ENCODE measurements at places on chromosomes 16 and 17.

DNA sequence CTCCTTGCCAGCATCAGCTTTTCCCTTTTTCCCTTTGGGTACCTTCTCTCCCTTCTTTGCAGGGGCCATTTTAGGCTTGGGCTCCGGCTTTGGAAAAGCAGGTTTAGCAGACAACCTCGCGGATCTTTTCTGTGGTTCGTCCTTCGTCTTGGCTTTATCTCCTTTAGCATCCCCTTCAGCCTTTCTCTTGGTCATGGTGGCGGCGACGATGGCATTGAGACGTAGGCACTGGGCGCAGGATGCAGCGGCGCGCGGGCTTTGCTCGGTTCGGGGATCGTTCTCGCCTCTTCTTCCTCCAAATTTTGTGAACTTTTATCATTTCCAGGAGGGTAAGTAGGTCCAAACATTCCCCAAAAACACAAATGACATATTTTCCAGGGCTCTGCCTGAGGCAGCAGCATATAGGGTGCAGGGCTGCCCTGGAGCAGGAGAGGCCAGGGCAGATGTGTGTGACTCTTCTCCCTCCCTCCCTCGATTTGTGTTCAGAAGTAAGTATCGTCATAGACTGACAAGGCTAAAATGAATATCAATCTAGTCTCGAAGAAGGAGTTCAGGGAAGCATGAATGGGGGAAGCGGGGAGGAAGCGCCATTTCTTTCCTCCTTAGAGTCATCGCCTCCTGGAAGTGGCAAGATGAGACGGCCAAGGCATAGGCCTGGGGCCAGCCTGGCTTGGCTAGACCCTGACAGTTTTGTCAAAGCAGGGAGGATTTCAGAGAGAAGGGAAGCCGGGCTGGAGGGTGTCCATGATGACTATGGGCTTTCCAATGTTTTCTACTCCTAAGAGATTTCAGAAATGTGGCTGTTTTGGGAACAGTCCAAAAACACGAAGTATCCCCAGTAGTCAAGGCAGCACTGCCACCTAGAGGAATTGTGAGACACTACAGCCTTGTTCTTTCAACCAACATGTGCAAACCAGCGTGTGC, 13.2 kb downstream of the CHCT1 start:
- peak; percentile 90 for DNase-seq

DNA sequence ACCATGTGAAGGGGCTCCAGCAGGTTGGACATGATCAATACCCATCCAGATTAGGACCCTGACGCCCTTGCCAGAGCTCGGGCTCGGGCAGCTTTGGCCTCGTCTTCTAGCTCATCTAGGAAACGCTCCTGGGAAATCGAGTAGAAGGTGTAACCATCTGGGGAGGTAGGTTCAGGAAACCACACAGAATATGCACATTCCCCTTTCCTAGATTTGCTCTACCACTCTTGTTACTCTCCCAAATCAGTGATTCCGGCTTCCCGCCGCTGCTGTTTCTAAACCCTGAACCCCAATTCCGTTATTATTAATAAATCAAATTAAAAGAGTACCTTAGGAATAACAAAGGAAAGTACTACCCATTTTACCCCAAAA, 507 bp downstream of the COA3 start:
- no peak for DNase-seq

GRCh38 chr16:568401-569258, 1.1 kb upstream of the PIGQ start:
- DNase-seq: no peak

- peak; percentile 86 for DNase-seq
These were observed 8.4 kb upstream of the TERF2 start for GRCh38 chr16:69393898-69394849.

DNA sequence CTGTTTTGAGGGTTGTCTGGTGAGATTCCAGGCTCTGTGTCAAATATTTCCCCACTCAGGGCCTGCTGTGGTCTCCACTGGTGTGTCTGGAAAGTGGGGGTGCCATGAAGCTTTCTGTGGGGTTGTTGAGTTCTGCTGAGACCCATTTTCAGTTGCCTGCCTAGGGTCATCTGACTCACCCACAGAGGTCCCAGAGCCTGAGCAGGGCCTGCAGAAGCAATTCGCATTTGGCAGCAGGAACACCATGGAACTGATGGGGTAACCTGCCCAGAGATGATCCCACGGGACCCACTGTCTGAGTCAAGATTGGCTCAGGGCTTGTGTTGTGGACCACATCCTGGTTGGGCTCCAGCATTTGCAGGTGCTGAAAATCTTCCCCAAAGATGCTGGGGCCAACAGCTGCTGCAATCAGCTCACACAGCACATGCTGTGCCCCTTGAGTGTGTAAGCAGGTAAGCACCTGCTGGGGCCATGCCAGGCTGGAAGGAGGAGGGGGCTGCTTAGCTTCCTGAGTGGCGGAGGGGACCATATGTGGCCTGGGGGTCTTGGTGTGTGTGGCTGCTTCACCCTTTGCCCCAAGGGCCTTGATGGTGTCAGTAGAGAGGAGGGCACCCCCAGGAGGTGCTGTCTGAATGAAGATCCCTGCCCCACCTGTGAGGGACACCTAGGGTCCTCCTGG, 1726.1 kb downstream of the TP53TG3F start:
- no peak for DNase-seq

- no peak for DNase-seq
These were observed 17.3 kb downstream of the TAC4 start for GRCh38 chr17:49830605-49831004.

DNA sequence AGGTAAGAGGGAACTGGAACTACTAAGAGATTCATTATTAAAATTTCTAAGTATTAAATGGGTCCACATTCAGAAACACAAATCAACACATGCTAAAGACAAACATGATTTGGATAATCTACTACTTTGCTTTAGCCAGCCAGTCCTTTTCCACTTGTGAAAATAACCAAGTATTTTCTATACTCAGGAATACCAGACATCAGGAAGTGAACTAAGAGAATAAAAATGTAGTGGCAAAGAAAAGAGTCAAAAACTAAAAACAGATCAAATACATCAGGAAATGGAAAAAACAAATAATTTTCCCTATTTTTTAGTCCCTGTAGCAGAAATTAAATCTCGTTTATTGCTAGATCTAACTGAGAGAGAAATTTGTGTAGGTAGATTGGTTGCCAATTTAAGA, 78.0 kb downstream of the MYO1D start:
- DNase-seq: no peak

GRCh38 chr17:48915459-48916282, 7.5 kb downstream of the UBE2Z start:
- peak; percentile 90 for DNase-seq

DNA sequence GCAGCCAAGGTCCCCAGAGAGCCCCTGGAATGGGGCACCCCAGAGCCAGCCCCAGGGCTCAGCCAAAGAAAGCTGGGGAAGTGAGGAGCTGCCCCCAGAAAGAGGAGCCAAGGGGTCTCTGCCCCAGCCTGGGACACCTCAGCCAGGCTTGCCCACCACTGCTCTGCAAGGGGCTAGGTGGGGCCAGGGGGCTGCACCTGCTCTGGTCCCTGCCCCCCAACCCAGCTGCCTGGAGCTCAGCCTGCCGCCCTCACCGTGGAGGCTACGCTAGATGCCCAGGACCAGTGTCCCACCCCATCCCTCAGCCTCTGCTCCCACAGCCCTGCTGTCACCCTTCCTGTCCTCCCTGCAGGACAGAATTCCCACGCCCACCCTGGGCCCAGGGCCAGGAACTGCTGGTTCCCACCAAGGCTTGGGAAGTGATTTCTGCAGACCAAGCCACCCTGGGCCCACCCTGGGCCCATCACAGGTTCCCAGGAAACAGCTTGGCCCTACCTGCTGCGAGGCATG, 28.1 kb upstream of the KRT17 start:
- DNase-seq: no peak

GRCh38 chr16:86523166-86523740, 12.9 kb downstream of the FOXF1 start:
- DNase-seq: no peak

GRCh38 chr17:64107500-64108236, 22.3 kb downstream of the ERN1 start:
- DNase-seq: no peak

- no peak for DNase-seq
These were observed 515.0 kb downstream of the TMEM114 start for GRCh38 chr16:8075271-8075670.

DNA sequence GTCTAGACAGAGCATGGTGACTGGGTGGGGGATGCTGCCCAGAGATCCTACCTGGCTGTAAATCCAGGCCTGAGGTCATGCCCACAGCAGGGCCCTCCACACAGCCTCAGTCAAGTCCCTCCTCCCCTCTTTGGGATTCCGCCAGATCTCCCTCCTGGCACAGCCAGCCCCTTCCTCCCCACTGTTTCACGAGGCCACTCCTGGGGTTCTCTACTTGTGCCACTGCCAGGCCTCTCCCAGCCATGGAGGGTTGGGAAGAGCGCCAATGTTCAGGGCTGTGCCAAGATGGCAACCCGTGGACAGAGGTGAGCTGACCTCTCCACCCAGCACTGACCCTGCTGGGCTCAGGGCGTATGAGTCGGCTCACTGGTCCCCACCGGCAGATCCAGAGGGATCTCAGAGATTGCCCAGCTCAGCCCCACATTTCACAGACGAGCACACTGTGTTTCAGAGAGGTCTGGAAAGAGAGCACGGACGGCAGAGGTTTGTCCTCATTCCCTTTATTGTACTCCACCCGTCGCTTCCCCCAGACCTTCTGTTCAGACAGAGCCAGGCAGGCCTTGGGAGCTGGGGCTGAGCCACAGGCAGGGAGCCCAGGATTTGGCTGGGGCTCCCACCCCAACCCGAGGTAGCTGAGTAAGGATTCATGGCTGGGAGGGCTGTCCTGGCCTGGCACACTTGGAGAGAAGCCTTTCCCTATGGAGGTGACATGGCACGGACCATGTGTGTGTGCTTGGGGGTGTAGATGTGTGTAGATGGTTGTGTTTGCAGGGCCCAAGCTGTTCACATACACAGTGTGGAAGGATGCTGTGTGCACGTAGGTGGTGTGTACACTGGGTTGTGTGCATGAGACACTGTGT, 3.5 kb upstream of the CAMKK1 start:
- no peak for DNase-seq

DNA sequence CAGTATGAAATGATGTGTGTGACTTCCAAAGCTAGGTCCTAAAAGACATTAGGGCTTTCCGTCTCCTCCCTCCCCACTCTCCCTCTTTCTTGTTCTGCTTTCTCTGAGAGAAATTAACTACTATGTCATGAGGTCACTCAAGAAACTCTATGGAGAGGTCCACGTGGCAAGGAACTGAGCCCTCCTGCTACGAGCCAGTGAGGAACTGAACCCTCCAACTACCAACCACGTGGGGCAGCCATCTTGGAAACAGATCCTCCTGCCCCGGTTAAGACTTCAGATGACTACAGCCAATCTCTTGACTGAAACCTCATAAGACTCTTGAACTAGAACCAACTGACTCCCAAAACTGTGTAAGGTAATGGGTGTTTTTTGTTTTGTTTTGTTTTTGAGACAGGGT, 4.2 kb upstream of the ALOX15 start:
- no peak for DNase-seq

GRCh38 chr16:49061137-49061714, 220.4 kb downstream of the CBLN1 start:
- DNase-seq: no peak

GRCh38 chr17:57404795-57405490, 148.6 kb downstream of the MSI2 start:
- DNase-seq: no peak

DNA sequence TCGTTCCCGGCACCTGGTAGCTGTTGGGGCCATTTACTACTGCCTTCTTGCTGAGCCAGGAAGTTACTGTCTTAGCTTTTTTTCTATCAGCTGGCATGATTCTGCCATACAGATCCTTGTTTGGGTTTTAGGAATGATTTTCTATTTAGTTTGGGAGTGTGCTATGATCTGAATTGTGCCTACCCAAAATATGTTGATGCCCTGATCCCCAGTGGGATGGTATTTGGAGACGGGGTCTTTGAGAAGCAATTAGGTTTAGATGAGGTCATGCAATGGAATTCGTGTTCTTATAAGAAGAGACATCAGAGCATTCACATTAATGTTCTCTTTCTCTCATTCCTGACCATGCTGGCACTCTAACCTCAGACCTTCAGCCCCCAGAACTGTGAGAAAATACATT, 59.4 kb upstream of the HS3ST2 start:
- no peak for DNase-seq

DNA sequence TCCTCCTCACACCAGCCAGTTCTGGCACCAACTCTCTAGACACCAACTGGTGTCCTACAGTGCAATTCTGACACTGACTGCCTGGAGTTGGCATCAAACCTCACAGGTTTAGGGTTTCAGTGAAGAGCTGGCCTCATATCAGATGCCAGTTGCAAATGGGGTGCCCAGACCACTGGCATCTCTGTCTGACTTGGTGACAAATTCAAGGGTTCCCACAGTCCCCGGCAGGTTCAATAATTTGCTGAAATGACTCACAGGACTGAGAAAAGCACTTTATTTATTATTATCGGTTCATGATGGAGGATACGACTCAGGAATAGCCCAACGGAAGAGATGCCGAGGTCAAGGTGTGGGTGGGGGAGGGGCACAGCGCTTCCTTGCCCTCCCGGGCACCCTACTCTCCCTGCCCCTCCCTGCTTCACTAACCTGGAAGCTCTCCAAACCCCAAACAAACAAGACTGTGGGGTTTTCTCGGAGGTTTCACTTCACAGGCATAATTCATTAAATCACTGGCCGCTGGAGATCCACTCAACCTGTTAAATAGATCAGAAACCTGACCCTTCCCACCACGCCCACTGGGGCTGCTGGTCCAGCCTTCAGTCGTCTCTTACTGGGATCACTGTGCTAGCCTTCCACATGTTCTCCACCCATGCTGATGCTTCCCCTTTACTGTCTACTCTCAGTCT, 1.7 kb upstream of the NLRP1 start:
- peak; percentile 28 for DNase-seq

DNA sequence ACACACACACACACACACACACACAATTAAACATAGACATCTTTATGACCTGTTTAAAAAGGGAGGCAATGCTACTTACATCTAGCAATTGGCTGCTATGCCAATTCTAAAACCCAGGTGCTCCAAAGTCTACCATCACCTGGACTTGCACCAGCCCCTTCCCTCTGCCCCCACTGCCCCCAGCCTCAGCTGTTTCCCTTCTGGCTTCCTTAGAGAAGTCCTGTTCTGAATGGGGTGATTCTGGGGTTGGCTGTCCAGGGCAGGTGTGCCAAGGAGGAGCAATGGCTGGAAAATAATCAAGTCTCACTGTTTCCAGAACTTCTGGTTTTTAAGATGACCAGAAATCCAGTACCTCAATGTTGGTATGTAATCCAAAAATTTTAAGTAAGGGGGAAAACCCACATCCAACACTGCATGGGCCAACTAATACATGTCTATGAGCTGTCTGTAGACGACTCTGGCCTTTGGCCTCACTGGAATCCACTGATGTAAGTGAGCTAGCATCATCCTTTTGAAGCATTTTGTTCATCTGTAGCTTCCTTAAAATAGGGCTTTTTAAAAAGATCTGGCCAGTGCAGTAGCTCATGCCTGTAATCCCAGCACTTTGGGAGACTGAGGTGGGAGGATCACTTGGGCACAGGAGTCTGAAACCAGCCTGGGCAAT, 2.1 kb downstream of the IFT20 start:
- DNase-seq: no peak

GRCh38 chr17:3710951-3711383, 12.7 kb upstream of the HASPIN start:
- peak; percentile 44 for DNase-seq

- DNase-seq: peak; percentile 79
These were observed 45.8 kb downstream of the AKAP1 start for GRCh38 chr17:57130708-57131461.

GRCh38 chr17:57539529-57540301, 205.4 kb downstream of the CCDC182 start:
- peak; percentile 54 for DNase-seq
